Right lung (tissue), 10 donors: ENCODE measurements at places on chromosomes 5 and 9.

DNA sequence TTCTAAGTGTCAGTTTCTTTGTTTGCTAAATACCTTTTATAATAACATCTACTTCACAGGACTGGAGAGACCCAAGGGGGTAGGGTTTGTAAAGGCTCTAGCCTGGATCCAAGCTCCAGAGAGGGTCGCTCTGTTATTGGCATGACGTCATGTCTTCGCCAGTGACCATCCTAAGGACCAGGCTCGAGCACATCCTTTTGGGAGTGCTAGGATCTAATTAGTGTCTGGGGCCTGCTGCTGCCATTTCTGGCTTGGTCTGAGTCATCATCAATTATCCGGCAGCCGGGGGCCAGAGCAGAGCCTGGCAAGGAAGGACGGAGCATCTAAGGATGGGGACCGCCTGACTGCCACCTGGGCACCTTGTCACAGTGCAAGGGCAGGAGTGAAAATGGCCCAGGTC lies 153.0 kb downstream of the NSG2 start:
- DNase-seq, result no peak

DNA sequence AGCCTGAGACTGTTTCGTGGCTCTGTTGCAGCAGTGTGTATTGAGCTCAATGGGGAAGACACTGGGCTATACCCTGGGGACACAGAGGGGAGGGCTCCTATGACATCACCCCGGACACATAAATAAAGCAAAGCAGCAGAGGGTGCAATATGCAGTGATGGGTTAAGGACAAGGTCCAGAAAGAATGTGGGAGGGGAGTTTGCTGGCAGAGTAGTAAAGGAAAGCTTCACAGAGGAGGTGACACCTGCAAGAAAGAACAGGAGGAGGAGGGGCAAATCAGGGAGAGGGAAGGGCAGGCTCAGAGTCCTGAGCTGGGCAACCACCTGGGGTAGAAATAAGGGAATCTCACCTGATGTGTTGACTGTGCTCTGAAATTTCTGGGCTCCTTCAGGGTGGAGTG lies 35.3 kb upstream of the CDKN2AIPNL start:
- no peak for DNase-seq

- no peak for DNase-seq
These were observed 61.4 kb upstream of the VLDLR start for GRCh38 chr9:2560180-2560579.

GRCh38 chr5:7261049-7261448 lies 134.9 kb upstream of the ADCY2 start:
- peak; percentile 17 for DNase-seq

DNA sequence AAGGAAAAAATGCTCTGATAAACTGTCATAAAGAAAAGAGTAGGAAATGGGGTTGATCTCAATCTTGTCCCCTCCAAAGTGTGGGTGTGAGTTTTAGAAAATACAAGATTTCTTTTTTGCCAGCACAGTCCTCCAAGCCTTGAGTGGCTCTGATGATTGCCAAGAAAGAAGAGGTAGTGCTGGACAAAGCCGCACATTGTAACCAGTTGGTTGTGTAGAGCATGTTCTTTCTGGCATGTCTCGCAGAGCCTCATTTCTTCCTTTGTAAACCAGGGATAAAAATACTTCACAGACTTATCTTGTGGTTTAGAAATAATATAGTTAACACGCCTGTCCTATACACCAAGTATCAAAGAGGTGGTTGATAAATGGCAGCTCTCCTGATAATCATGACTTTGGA lies 30.4 kb downstream of the PRLR start:
- no peak for DNase-seq

DNA sequence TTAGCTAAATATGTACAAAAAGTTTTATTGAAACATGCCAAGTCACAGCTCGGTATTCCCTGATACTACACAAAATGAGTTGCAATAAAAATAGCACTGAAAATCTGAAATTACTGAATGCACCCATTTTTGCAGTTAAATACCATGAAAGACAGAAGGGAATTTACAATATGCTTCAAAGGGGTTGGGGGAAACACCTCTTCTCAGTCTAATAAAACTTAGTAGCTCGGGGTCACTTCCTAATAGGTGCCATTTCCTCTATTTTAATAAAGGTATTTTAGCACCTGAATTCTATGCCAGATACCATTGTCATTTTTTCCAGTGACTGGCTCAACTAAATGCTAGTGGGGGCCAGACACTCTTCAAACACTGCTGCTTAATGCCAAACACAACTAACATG lies 204.1 kb upstream of the MEF2C start:
- no peak for DNase-seq

DNA sequence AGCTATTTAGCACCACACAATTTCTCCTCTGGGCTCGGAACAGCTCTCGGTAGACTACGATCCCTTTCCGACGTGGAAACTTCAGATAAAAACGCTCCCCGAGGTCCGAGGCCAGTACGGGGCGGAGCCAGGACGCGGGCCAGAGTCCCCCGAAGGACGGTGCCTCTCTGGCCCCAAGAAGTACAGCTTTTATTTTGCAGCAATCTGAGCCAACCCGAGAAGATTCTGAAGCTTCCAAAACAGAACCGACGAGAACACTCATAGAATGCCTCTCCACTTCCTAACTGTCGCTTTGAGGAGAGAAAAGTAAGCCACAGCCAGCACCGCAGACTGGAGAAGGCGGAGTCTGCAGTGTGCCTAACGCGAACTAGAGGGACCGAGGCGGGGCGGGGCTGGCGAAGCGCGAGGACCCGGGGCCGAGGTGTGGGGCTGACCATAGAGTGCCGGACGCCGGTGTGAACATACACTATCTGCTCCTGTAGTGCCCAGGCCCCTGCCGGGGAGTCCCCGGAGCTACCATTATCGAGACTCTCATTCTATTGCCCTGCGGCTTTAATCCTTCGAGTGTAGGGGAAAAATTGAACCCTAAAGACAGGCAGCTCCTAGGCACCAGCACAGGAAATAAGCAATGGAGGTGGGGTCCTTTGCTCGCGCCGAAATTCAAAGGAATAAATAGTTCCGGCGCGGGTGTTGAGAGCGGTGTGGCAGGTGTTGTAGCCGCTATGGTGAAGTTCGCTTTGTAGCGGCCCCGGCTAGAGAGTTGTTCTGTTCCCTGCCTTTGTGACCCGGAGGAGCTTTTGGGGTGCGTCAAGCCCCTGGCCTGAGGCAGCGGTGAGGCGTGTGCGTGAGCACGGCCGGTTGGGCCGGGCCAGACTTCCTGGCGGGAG lies at the start of gene SMC2:
Gene SMC2 (plus strand): TSS at position 663 of the 887 bp plus-strand sequence. CDS start 1,076 bp downstream, outside the sequence.
- DNase-seq, result peak; percentile 96

GRCh38 chr5:158534203-158534602 lies 565.5 kb downstream of the EBF1 start:
- DNase-seq, result no peak

- DNase-seq, result peak; percentile 38
These were observed 4.1 kb downstream of the NFIL3 start for GRCh38 chr9:91419222-91420191.

DNA sequence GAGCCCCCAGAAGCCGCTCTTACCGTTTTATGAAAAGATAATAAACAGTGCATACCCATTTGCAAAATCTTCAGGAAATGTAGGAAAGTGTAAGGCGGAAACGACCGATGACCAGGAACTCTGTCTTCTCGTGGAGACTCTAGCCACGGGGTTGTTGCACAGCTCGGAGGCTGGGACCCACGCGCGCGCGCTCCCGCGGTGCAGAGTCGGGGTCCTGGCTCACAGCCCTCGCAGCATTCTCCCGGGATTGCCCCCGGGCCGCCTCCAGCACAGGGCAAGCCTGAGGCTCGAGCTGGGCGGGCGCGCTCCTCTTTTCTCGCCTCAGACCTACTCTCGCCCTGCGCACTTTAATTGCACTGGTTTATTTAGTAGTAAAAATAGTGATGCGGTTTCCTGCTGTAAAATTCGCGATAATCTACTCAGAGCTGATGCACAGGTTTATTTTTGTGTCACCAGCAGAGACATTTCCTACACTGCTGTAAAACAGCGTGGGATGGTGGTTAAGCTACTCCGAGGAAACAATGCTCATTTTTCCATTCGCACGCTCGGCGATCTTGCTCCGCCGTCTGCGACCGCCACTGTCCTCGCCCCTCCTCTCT lies 15.5 kb downstream of the TRIM7 start:
- no peak for DNase-seq

GRCh38 chr5:16880547-16880946 lies 55.5 kb downstream of the MYO10 start:
- DNase-seq, result no peak

DNA sequence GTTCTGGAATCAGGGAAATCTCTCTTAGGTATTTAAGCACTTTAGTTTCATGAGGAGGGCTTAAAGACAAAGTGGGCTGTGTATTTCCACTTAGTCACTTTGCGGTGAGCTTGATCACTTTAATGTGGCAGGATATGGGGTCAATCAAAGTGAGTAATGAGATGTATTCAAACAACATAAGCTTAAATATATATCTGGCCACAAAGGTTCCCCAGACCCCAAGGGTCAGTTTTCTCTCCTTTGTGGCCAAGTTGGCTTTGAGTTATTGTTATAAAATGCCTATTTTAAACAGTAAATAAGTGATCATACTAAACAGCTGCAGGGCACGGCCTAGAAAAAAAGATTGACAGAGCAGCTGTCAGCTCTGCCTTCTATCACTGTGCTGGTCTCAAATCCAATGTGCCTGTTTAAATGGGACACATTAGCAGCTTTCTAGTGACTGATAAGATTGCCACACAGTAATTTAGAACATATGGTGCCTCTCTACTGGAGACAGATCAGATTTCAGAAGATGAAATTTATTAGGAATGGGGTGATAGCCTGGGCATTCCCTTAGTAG lies 363.9 kb downstream of the AGTPBP1 start:
- DNase-seq, result peak; percentile 45

- peak; percentile 59 for DNase-seq
These were observed 85.0 kb upstream of the COL5A1 start for GRCh38 chr9:134556531-134557068.

- DNase-seq, result no peak
These were observed 99.2 kb downstream of the PSAT1 start for GRCh38 chr9:78396087-78396486.

DNA sequence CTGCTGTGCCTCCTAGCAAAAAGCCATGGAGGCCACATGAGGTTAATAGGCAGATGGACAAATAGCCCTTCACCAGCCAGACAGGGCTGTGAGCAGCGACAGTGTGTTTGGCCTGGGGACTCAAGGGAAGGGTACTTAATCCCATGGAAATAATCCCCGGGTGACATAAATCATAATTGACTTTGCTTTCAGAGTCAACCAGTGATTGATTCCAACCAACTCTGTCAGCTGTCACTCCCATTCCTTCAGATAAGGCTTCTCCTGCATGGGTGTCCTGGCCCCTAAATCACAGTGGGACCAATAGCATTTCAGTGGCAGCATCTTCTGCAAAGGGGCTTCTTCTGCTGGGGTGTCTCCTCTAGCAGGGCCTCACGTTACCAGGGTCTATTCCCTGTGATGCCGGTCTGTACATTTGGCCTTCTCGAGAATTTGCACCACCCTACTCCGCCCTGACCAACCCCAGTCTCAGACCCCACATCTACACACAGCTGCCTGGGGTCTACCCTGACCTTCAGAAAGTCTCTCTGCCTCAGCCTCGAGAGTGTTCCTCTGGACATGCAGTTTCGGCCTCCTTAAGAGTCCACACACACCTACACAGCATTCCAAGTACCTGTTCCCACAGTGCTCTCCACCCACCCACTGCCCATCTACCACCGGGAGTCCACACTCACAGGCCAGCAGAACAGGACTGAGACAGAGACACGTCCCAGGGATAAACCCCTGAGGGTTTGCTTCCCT lies 3.7 kb downstream of the CLTB start:
- no peak for DNase-seq

- no peak for DNase-seq
These were observed 24.6 kb upstream of the SVEP1 start for GRCh38 chr9:110604171-110604601.

DNA sequence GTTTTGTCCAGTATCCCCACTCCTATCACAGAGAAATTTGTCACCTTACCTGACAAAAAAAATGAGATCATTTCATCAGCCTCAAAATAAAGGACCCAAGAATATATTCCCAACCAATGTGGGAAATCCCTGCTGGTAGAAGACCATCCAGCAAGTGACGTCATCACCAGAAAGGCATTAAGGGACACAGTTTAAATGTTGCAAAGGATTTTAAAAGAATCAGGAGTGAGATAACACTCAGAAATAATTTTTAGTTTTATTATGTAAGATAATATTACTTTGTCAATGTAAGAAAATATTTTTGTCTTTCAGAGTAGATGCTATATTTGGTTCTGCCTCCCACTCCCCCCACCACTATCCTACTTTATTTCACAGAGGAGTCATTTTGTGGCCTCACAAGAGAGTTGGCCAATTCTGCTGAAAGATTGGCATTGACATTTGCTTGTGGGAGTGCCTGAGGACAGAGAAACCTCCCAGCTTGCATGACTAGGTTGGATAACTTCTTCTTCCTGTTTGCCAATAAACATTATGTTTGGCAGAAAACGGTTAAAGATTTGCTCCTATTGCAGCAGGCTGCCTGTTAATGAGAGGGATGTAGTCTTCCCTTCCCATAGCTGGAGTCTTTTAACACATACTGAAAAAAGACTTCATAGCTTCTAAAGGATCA lies 288.6 kb upstream of the DAB2 start:
- DNase-seq, result peak; percentile 23

DNA sequence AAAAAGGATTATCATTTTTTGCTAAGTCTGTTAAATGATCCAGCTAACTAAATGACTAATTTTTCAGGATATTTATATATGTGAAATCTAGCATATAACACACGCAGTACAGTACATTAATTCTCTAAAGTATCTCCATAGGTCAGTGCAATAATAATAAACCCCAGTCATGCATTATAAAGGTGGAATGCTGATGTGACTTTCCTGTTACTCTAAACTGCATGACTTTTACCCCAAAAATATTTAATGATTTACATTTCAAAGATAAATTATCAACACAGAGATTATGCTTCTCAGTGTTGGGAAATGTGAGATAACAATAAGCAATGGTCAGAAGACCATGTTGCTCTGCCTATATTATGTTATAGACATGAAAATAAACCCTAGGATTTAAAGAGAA lies 34.1 kb upstream of the PAM start:
- DNase-seq, result no peak

DNA sequence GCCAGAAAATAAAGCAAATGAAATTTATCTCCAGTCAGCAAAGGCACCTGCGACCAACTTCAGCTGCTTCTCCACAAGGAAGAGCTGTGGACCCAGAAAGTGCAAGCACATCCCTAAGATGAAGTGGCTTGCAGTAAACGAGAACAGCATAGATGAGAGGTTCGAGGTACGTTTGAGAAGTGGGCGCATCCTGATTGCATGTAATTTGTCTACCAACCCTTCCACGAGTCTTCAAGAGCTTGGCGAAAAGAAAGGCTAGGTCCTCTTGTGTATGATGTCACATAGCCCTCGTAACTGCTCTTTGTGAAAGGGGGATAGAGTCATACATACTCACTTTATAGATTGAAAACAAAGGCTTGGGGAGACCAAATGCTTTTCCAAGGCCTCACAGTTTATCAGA lies 6.0 kb upstream of the LCP2 start:
- no peak for DNase-seq
